ENCODE measurements at places on chromosomes 12 and 14.

- no peak for DNase-seq
Measured at GRCh38 chr14:71855399-71856036, 76.7 kb upstream of the RGS6 start.

GRCh38 chr12:122882908-122883558 lies 12.9 kb downstream of the VPS37B start:
- no peak for DNase-seq

DNA sequence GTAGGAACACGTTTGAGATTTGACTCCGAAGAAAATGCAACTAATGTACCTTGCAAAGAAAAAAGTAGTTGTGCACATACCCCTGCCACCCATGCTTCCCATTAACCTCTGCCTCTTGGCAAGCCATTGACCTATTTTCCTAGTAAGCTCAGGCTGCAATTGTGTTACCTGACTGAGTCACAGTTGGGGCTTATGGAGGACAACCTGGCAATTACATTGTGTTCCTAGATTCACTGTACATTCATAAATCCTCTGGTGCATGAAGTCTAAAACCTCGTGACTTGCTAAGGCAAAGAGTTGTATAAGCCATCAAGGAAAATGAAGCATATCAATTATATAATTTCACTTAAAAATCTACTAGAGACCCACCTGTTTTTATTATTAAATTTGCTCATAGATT lies 62.0 kb upstream of the DUSP6 start:
- no peak for DNase-seq

- DNase-seq: no peak
Measured at GRCh38 chr12:6458281-6459003, 6.6 kb downstream of the TAPBPL start.

- no peak for DNase-seq
Measured at GRCh38 chr14:40414386-40414785, 982.2 kb upstream of the FBXO33 start.

DNA sequence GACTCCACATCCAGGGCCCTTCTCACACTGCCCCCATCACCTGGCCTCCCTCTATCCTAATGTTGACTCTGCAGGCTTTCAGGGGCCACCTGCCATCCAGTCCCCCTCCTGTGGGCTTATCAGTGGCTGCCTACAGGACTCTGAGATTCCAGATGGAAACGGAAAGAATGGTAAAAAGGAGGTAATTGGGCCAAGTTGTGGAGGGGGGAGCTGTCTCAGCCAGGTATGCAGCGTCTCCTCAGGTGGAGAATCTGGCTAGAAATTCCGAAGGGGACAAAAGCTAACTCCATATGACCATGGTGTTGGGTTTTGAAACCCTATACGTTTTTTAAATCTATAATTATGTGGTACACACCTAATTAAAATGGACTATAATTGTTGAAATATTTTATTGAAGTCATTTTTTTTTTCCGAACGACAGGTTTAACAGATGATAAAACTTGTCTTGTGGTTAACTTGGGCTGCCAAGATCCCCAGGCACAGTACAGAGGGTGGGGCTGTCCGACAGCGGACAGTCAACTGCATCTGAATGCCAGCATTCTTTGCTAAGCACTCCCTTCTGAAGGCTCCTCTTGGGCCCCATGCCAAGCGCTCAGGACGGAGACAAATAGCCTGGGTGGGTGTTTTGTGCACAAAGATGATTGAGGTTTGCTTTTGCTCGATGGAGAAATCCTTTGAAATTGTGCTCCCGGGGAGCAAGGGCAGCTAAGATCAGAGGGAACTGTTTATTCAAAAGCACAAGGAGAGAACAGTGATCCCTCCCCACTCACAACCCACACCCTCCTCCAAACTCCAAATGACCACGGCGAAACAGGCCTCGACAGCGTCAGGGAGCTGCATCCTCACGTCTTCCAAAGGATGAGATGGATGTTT lies 365.6 kb downstream of the BCL11B start:
- no peak for DNase-seq

DNA sequence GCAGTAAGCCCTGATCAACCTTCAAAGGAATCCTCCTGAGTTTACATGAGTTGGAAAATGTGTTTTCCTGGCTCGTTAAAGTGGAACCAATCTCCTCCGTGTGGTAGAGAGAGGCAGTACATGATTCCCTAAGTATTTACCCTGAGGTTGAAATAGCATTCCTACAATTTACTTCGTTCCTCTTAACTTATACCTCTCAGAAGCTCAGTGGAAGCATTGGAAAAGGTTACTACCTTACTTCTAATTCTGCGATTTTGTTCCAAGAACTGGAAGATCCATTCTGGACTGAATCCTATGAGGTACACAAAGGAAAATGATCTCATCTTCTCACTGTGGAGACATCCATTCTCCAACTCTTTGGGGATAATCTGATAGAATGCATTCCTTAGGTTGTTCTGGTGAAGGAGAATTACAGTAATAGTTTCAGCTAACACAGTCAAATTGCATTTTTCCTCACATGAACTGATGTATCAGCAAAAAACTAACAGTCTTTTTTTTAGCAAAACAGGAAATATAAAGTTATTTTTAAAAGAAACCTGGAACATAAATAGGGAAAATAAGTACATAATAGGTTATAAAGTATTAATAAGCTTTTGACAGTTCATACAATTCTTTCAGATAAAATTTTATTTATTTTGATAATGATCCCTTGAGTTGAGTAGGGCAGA lies 475.6 kb downstream of the PDZRN4 start:
- no peak for DNase-seq

- DNase-seq: no peak
Measured at GRCh38 chr14:54474232-54474793, 14.5 kb downstream of the GMFB start.

DNA sequence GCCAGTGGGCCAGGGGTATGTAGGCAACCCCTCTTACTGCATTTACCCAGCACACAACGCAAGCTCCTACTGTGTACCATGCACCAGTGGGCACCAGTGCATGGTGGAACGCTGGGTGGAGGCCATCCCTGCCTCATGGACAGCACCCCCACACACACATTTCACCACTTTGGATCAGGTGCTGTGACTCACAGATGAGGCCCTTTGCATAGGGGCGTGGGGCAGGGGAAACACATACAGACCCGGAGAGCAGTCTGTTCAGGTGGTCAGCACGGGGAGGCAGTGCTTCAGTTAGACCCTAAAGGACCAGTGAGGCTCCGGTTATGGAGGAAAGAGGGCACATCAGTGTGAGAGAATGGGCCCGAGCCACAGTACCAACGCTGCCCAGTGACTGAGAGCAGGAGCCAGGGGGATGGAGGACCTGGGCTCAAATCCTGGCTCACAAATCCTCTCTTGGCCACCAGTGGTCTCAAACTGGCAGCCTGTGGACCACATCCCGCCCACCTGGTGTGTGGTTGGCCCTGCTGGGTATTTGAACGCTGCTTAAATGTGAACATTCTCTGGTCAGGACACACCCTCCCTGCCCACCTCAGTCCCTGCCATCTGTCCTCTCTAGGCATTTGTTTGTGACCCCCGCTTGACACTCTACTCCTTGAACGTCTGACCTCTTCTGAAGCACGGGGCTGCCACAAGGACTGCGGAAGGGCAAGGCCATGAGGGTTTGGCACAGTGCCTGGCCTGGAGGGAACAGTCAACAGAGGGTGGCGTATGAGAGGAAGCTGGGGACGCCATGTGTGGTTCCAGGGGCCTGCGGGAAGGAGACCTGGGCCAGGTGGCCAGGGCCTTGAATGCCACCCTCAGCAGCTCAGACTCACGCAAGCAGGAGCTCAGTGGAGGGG lies 46.7 kb downstream of the FAM222A start:
- DNase-seq: no peak

DNA sequence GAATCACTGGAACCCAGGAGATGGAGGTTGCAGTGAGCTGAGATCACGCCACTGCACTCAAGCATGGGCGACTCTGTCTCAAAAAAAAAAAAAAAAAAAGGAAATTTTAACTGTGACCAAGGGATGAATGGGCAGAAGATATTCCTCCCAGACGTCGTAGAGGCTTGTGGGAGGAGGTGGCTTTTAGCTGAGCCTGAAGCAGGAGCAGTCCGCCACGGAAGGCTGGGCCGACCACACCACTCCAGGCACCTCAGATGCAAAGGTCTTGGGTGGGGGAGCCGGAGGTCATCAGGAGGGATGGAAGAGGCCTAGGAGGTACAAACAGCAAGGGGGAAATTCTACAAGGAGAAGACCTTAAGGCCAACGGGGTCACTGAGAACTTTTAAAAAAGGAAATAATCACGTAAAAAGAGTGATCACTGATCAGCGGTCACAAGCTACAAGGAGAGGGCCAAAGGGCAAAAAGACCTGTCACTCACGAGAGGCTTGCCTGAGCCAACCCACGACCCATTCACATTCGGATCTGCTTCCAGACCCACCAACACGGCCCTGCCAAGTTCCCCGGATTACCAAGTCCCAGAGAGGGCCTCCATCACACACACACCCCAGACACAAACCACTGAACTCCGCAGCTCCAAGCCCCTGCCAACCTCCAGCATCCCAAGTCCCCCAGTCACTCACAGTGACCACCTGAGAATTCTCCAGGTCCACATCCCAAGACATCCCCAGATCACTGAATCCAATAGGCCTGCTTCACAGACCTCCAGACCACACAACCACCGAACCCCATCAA lies 3.5 kb downstream of the ZNF605 start:
- no peak for DNase-seq

DNA sequence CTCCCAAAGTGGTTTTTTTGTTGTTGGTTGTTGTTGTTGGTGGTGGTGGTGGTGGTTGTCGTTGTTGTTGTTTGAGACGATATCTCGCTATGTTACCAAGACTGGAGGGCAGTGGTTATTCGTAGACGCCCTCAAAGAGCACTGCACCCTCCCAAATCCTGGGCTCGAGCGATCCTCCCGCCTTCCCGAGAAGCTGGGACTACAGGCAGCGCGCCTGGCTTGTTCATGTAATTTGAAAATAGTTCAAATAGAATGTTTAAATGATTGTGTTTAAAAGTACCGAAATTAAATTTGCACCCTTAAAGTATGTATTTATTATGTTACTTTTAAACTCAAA lies 439 bp upstream of the ANAPC5 start:
- DNase-seq: no peak

GRCh38 chr12:52202361-52203078 lies 10.7 kb upstream of the KRT80 start:
- DNase-seq: no peak

DNA sequence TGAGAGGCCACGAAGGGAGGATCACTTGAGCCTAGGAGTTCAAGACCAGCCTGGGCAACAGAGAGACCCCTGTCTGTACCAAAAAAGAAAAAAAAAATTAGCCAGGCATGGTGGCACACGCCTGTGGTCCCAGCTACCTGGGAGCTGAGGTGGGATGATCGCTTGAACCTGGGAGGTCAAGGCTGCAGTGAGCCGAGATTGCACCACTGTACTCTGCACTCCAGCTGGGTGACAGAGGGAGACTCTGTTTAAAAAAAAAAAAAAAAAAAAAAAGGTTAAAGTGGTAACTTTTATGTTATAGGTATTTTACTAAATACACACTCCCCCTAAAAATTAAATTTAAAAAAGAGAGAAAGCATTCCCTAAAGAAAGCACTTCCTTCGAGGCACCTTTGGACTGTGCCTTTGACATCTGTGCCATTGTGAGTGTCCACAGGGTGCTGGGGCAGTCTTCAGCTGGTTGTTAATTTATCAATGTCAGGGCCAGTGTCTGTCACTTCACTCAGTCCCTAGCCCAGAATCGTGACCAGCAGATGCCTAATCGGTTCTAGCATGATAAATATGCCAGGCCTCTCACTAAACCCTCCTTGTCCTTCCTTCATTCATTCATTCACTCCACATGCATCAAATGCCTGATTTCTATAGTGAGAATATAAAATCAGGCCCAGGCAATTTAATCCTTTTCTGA lies 63.1 kb downstream of the B4GALNT3 start:
- DNase-seq: no peak

DNA sequence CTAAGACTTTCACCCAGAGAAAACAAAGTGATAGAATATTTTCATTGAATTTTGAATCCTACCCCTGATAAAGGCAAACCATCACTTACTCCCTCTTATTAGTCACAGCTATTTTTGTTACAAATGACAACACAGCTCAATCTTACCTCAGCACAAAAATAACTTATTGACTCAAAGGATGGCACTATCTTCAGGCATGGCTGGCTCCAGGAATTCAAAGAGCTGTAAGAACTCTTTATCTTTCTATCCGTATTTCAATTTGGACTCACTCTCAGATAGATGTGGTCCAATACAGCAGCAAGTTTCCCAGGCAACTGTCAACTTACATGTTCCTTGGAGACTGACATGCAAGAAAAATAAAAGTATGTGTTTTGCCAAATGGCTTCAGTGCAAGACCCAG lies 709.4 kb upstream of the MDGA2 start:
- DNase-seq: no peak
